ENCODE measurements at places on chromosomes 5 and 9. TPM values are rescaled to one million over a fixed set of nuclear protein-coding genes. Genes with fewer than 3 reads are reported as not detected.

Gene DMAC1
- polyA plus RNA-seq = 79.3 TPM

Gene SOHLH1
- polyA plus RNA-seq = not detected

Gene PCDHB7
- polyA plus RNA-seq = not detected

Gene IFNA13
- polyA plus RNA-seq = not detected

Gene PCDHB6
- 0.02 TPM for polyA plus RNA-seq

Gene TRMT10B
- polyA plus RNA-seq = 3.6 TPM

All from foreskin keratinocyte (primary cell).